ENCODE measurements at places on chromosomes 2 and 18.

DNA sequence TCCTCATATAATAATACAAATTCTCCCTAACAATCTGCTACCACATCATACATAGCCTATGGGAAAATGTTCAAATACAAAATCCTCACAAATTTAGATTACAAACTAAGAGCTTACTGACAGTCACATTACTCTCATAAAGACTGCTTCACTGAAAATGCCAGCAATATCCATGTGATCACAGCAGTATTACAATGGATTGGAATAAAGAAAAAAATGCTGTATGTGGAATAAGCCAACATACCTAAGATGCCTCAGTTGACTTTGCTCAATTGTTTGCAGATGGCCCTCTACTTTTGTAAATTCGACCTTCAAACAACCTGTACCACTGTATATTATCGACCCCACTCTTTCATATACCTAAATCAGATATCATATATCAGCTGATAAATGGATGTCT lies 88.7 kb downstream of the DYM start:
- DNase-seq, result no peak

- DNase-seq, result no peak
Observed at GRCh38 chr18:46346213-46346612, 242.0 kb downstream of the HAUS1 start.

- no peak for DNase-seq
Observed at GRCh38 chr2:4914551-4914950, 777.6 kb upstream of the SOX11 start.

DNA sequence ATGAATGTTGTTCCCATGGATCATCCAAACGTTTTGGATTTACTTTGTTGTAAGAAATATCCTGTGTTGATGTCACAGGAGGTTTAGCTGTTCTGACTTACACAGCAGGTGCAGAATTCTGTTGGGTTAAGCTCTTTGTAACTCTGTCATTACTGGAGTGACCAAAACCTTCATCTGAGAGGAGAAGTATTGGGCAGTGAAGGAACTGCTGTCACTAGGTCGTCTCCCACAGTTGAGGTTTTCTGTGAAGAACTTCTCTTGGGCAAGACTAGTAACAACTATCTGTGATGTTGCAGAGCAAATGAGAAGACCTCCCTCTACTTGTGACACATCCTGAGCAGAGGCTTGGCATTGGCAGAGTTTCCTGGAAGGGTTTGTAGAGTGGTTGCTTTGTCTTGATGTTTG lies 2.9 kb downstream of the SPTBN1 start:
- DNase-seq, result no peak

DNA sequence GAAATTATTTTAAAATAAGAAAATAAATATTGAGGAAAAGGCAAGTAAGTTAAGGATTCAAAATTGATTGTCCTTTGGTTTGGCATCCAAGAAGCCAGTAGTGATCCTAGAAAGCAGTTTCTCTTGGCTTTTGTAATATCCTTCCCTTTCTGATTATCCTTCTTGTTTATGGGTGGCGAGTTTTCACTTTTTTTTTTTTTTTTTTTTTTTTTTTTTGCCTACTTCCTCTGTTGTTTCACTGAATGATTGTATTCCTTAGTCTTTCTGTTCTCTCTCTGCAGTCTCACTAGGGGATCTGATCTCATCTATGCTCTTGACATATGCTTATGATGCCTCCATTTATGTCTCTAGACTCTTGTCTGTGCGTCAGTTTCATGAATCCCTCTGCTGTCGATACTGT lies 4.2 kb downstream of the NAPG start:
- no peak for DNase-seq

- no peak for DNase-seq
Observed at GRCh38 chr2:60441800-60442199, 111.7 kb downstream of the BCL11A start.

GRCh38 chr2:176873403-176873802 lies 339.2 kb upstream of the HNRNPA3 start:
- no peak for DNase-seq

- DNase-seq, result peak; percentile 19
Observed at GRCh38 chr18:62183578-62184195, 3.2 kb downstream of the PIGN start.

DNA sequence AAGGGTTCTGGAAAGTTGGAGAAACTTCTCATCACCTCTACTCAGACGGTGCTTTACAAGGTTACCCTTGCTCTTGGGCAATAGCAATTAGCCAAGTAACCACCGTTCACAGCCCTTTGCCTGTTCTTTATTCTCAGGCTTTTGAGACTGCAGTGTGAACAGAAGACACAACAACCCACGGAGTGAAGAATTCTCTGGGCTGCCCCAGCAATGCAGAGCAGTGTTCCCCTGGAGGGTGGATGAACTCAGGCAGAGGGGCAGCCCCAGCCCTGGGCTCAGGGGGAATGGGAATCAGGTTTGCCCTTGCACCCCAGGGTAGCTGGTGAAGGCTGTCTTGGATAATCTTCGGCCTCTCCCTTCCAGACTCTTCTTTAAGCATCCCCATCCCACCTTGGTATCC lies 69.1 kb downstream of the MCFD2 start:
- no peak for DNase-seq

GRCh38 chr2:159807183-159808031 lies 9.4 kb upstream of the CD302 start:
- no peak for DNase-seq

- DNase-seq, result no peak
Observed at GRCh38 chr2:198905881-198906612, 551.7 kb downstream of the SATB2 start.

GRCh38 chr2:27940090-27940671 lies 49.7 kb downstream of the BABAM2 start:
- no peak for DNase-seq

DNA sequence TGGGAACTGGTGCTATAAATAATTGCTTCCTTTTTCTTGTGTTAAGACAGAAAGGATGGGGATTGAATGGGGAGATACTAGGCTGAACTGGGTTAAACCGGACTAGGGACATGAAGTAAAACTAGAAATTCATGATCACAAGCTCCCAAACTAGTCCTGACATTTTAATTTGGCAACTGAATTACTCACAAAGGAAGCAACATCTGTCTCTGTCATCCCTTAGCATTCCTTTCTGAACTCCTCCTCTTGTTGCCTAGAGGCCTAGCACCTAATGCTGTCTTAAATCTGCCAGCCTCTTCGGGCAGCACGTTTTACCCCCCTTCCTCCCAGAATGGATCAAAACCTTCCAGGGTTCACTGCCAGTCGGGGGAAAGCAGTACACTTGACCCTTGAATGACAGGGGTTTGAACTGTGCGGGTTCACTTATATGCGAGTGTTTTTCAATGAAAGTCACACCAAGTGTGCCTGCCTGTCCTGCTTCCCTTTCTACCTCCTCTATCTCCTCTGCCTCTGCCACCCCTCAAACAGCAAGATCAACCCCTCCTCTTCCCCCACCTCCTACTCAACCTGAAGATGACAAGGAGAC lies 8.2 kb downstream of the KCTD1 start:
- no peak for DNase-seq

GRCh38 chr2:18623782-18624181 lies 34.4 kb upstream of the NT5C1B start:
- DNase-seq, result no peak

DNA sequence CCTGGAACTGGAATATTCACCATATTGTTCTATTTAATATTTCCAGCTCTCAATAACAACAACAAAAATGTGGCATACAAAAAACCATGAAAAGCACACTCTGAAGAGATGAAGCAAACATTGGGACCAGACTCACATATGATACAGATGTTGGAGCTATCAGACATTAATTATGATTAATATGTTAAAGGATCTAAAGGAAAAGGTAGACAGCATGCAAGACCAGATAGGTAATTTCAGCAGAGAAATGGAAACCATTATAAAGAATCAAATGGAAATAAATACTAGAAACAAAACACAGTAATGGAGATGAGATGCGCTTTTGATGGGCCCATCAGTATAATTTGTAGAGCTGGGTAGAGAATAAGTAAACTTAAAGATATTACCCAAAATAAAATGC lies 50.9 kb upstream of the MGAT4A start:
- no peak for DNase-seq

DNA sequence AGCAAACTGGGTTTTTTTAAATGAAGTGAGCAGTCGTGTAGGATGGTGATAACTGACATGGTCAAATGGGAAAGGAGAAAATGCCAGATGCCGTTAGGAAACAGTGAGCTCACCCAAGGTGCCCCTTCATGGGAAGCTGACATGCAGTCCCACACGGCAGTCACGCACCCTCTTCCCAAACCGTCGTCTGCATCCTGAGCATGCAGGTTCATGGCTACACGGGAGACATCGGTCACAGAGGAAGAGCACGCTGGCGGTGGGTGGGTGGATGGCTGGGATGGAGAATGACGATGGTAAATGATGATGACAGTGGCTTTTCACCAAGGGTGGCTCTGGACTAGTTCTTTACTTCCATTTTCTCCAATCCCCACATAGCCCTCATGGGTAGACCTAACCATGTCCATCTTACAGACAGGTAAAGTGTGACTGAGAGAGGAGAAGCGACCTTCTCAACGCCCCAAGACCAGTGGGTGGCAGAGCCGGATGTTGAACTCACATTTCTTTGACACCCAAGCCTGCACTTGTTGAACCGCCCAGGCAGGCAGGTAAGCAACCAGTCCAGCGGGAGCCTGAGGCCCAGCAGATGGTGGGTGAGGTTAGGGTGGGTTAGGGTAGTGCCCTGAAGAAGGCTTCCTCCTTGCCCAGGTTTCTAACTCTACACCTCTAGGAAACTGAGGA lies 44.5 kb downstream of the TNS1 start:
- DNase-seq, result no peak

DNA sequence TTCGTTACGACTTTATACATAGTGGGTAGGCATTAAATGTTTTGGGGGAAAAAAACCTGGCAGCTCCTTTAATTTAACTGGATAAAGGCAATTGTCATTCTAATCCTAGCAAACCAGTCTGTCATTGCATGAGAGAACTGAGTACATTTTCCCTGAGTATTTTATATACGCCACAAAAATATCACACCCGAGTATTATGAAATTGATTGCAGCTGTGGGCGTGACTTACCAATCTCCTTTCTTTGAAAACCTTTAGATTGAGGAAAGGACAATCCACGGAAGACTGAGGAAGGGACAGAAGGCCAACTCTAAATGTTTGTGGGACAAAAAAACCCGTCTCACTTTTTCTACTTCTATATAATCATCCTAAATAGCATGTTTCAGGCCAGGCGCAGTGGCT lies 9.0 kb downstream of the TM4SF20 start:
- DNase-seq, result no peak

GRCh38 chr2:114543236-114543766 lies 100.9 kb downstream of the DPP10 start:
- DNase-seq, result no peak

DNA sequence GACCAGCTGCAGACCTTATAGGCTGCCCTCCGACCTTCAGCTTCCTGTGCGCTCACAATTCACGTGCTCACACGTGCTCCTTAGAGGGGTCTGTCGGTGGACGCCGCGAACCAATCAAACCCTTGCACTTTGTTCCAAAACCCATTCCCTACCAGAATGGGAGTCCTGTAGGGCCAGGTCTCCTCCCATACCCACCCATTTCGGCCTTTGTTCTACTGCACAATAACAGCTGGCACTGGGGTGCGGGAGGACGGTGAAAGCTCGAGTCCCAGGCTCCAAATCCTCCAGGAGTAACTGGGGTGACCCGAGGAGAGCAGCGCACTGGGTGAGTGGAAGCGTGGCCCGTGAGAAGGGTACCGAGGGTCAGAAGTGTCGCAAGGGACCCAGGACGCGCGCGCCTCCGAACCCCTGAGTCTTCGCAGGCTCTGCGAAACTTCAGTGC lies 13.0 kb downstream of the SIX3 start:
- no peak for DNase-seq

GRCh38 chr2:233468047-233468740 lies 98.4 kb downstream of the USP40 start:
- no peak for DNase-seq

DNA sequence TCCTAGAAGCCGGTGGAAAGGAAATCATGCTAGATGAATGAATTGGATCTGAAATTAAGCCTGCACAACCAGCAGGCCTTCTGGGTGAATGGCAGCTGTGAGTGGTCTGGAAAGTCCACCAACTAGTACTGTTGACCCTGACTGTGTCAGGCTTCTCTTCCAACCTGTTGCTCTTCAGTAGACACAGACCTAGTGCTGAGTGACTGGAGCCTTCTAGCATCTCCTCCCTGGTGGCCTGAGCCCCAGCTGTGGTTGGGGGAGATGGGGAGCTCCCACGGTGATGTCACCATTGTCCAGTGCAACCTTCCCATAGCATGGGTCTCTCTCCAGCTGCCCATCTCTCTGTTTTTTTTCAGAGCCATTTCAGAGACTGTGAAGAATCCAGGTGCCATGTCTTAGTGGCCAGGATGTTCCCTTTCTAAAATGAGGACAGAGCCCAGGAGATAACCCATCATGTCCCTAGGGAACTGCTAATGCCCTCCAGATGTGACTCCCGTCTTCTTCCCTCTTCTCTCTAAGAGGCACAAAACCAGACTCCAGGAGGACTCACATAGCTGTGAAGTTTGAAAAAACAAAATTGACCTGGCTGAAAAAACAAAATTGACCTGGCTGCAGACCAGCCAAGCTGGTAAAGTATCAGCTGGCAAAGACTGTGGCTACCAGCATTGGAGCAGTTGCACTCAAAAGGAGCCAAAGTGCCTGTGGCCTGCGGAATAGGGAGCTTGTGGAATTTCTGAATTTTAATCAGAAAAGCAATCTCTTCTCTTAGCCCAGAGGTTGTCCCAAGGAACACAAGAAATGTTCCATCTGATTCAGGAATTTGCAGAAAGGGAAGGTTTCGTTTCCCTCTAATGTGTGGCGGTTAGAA lies 67.4 kb upstream of the RPL31 start:
- DNase-seq, result no peak

GRCh38 chr18:39453882-39454281 lies 1888.3 kb upstream of the CELF4 start:
- DNase-seq, result no peak

- no peak for DNase-seq
Observed at GRCh38 chr2:27977731-27978312, 87.3 kb downstream of the BABAM2 start.

DNA sequence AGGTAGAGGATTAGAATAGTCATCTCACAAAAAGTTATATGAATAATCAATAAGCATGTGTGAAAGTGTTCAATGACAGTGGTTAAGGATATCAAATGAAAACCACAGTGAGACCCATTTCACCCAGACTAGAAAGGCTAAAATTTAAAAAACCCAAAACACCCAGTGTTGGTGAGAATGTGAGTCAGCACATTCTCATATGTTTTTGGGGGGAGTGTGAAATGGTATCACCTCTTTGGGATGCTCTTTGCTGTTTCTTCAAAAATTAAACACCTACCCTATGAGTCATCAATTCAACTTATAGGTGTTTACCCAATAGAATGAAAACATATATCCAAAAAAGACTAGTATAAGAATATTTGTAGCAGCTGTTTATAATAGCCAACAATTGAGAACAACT lies 69.8 kb downstream of the MAP3K20 start:
- DNase-seq, result no peak

GRCh38 chr18:25350489-25351251 lies 1.3 kb downstream of the ZNF521 start:
- DNase-seq, result no peak

DNA sequence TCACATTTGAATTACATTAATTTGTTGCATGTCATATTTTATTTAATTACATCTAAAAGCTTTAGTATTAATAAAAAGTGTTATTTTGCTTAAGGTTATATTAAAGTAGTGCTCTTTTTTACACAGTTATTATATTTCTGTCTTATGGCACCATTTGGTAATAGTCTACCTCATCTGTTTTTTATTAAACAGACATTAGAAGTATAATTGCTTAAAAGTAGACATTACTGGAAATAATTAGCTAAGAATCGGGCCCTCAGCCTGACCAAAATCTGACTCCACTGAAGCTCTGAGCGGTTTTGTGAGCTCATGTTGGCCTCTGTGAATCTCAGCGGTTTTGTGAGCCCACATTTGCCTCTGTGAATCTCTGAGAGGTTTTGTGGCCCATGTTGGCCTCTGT lies 102.5 kb upstream of the SNTG2 start:
- no peak for DNase-seq
